HT1080 (cell line): ENCODE measurements at places on chromosomes 1 and 21.

DNA sequence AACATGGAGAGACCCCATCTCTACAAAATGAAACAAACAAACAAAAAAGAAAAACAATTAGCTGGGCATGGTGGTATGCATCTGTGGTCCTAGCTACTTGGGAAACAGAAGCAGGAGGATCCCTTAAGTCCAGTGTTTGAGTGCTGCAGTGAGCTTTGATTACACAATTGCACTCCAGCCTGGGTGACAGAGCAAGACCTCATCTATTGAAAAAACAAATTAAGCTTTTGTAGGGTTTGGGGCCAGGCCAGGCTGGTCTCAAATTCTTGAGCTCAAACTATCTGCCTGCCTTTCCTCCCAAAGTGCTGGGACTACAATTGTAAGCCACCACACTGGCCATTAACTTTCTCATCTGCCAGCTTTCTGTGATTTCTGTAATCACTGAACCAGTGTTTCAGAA, 27.2 kb downstream of the NIPAL3 start:
- DNase-seq = no peak

DNA sequence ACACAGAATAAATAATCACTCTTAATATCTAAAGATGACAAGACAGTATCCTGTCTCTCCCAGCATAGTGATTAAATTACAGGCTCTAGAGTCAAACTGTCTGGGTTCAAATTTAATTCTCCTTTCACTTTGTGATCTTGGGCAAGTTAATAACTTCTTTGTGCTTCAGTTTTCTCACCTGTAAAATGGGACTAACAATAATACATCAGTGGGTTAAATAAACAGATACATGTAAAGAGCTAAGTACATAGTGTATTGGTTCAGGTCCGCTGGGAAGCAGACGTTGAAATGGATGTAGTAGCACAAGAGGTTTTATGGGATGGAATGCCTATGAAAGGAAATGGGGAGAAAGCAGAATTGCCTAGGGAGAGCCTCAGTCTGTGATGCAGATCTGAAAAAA, 10.7 kb downstream of the ZFYVE9 start:
- DNase-seq = no peak

DNA sequence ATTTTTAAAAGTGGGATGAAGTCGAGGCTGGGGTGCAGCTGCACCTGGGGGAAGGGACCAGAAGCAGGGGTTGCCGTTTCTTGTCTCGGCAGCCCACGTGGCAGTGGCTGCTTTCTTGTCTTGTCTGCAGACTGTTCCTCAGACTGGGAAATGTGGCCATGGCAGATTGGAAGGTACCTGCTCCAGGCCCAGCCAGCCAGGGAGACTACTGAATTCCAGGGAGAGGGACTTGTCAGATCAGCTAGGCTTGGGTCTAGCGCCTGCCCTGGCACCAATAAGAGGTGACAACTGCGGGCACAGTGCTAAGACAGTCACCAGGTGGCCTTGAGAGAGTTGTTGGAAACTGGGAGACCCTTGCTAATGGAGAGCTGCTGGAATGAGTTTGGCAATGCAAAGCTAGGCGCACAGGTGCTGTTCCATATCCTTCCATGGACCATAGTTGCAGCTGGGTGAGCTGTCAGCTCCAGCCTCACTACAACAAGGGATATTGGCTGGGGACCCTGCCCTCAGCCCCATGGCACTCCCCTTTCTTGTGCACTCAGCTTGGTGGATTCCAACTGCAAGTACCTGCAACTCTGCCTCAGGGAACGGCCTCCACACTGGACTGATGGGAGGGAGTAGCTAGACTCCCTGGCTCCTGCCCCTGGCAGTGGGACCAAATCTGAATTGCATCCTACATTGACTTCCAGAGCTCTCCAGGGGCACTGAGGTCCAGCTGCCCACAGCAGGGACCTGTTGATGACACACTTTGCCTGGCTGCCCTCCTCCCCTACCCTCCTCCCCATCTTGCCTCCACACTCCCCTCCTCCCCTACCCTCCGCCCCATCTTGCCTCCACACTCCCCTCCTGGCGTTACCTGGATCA, 9.9 kb upstream of the IL22RA1 start:
- DNase-seq = no peak

DNA sequence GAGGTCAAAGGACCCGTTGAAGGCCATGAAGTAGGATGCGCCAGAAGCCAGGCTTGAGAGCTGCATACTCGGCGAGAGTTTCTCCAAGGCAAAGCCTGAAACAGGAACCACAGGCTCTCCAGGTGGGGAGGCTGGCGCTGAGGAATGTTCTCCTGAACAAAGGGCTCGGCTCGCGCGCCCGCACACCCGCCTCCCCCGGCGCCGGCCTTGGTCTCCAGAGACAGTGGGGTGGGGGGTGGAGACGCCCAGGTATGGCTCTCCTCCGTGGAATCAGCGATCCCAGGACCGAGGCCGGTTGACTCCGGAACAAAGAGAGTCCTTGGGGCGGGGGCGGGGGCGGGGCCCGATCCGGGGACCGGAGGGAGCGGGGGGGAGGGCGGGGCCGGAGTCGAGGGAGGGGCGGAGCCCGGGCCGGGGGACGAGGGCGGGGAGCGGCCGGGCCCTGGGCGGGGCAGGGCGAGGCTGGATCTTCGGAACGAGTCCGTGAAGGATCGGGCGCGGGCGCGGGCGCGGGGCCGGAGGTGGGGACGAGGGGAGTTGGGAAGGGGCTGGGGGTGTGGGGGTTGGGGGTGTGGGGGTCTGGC, 85.0 kb downstream of the NKAIN1 start:
- DNase-seq = peak; percentile 27

GRCh38 chr1:243475966-243476365, 220.1 kb downstream of the SDCCAG8 start:
- peak; percentile 15 for DNase-seq

GRCh38 chr1:198245379-198245778, 88.6 kb downstream of the NEK7 start:
- DNase-seq = no peak

GRCh38 chr1:218436997-218437396, 91.9 kb downstream of the TGFB2 start:
- no peak for DNase-seq

- no peak for DNase-seq
Observed at GRCh38 chr1:41318135-41318534, 43.1 kb upstream of the FOXO6 start.

- no peak for DNase-seq
Observed at GRCh38 chr1:191668525-191668924, 489.7 kb upstream of the RGS18 start.

GRCh38 chr1:170010443-170010842, 64.1 kb downstream of the KIFAP3 start:
- peak; percentile 6 for DNase-seq

GRCh38 chr1:170310014-170310405, 164.3 kb downstream of the NTMT2 start:
- no peak for DNase-seq

- DNase-seq = no peak
Observed at GRCh38 chr1:248802454-248802853, 23.3 kb downstream of the SH3BP5L start.

- peak; percentile 50 for DNase-seq
Observed at GRCh38 chr21:46100426-46100825, 2.5 kb downstream of the COL6A2 start.

DNA sequence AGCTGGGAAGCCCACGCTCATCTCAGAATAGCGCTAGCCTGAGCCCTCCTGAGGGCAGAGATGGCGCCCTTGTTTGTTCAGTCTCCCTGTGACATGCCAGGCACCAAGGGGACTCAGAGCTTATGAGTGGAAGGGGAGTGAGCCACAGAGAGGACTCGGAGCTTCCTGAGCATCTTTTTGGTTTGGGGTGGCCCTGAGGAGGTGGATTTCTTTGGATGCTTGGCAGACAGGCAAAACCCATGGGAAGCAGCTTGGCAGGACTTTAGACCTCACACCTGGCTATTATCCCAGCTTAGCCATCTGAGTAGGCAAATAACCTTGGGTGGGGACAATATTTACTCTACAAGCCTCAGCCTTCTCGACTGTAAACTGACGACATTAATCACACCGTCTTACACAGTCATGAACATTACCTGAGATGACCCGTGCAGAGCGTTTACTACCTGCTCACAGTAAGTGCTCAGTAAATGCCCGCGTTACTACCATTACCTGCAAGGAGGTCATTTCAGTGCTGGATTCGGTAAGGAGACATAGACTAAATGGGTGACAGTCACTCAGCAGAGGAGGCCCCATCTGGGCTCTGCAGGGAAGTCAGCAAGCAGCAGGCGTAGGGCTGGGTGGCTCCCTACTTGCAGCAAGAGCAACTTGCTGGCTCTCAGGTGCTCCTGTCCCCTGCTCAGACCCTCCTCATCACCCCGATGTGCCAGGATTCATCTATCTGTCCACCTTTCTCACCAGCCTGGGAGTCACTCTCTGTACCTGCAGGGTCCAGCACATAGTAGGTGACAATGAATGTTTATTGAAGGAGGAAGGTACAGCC, 54.9 kb downstream of the KLHDC7A start:
- DNase-seq = no peak

DNA sequence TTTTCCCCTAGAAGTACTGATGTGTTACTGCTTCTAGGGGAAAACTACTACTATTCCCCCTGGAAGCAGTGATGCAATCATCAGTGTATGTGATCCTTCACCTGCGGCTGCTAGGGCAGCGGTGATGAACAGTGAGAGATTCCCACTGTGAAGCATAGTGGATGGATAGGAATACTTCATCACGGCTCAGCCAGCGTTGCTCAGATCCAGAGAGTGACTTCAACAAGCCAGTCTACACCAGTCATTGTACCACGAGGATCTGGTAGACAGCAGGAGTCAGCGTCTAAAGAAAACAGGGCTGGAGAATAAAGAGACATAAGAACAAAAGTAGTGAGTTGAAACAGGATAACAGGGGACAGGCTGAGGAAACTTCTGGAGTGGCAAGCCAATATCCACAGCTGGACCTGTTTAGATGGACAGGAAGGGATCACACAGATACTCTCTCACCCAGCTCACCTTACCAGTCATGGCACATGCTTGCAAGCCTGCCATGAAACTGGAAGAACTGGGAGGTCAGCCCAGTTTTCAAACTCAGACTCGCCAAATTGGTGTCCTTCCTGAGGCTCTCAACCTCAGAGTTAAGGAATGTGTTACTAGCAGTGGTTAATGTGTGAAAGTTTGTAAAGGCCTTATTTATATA, 42.4 kb upstream of the LRRC52 start:
- no peak for DNase-seq

GRCh38 chr1:111737216-111738132, 1.7 kb downstream of the INKA2 start:
- DNase-seq = no peak

DNA sequence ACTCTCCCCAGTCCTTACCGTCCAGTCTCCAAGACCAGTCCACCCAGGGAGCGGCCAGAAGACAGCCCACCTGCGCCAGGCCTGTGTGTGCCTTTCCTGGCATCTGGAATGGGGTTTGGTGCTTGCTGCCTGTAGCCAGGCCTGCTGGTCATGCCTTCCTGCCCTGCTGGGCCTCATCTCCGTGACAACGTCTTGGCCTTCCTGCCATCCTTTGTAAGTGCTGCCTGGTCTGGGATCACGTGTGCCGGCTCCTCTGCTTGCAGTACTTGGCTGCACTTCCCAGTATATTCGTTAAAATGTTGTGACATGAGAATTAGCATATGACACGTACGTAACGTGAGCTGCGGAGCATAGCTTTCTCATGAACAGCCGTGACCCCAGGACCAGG, 145.3 kb upstream of the COL6A1 start:
- DNase-seq = no peak

- DNase-seq = no peak
Observed at GRCh38 chr1:46484783-46485490, 4.7 kb upstream of the DMBX1 start.

- DNase-seq = peak; percentile 99
Observed at GRCh38 chr21:35048706-35049617, at the start of gene RUNX1. Gene RUNX1 (minus strand): TSS chr21:35049302.

DNA sequence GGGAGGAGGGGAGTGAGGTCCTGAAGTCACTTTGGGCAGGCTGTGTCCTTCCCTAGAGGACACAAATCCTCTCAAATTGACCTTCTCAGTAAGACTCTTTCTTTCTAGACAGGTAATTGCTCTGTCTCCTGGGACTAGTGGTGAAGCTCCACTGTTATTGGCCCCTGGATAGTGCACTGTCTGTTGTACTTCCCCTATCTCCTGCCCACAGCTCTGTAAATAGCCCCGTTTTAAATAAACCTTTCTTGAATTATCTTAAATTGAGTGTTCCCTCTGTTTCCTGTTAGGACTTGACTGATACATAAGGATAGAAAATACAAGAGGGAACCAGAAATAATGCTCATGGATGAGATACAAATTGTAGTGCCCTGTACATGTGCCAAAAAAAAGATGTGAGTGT, 229.5 kb upstream of the USP24 start:
- DNase-seq = no peak

DNA sequence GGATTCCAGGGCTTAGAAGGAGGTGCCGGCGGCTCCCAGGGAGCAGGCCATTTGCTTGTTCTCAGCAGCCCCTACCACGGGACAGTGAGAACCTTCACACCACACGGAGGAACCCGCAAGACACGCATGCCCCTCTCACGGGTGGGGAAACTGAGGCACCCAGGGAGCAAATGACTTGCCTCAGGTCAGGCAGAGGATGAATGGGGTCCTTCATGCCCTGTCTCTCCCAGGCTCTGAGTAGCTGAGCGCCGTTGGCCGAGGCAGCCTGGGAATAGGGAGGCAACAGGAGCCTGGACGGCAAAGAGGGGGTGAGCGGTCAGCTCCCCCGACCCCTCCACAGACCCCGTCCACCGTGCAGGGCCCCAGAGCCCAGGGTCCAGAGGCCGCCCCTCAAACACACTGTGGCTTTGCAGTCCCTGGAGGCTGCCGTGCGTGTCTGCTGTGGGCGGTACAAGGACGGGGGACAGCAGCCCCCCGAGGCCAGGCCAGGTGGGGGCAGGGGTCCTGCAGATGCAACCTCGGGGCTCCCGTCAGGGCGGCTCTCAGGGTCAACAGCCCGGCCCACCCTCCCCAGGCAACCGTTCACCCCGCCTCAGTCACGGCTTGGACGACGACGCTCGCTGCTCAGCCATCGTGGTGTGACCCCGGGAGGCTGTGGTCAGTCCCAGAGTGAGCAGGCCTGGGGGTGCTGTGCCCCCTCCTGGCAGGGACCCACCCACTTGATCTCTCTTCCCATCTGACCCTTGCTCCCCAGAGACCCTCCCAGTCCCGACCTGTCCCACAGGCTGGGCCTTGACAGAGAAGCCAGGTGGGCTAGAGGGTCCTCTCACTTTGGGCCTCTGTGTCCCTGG, 15.8 kb upstream of the COL6A2 start:
- DNase-seq = no peak

DNA sequence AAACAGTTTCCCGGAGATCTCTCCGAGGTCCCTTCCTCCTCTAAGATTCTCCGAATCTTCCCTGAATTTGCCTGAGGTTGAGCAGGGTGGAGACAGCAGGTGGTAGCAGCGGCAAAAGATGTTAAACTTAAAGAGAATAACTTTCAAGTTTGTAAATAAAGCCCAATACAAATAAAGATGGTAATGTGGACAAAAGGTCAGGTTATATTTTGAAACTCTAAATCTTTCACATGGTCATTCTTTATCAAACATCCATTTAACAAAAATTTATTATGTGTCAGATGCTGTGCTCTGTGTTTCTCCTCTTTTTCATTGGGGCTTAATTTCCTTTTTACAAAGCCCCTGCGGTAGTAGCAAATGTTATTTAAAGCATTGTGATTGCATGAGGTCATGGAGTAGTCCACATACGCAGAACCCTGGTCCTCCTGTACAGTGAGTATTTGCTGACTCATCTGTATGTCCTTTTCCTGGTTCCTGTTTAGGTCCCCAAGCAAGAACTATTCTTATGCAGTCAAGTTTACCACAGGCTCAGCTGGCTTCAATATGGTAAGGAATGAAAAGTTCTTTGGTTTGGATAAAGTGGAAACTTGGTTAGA, 119.2 kb downstream of the ITSN1 start:
- peak; percentile 95 for DNase-seq

GRCh38 chr1:17120962-17121837, 1.9 kb upstream of the PADI2 start:
- DNase-seq = peak; percentile 30
